ENCODE measurements at places on chromosomes 3 and 15. TPM values are rescaled to one million over a fixed set of nuclear protein-coding genes. Genes with fewer than 3 reads are reported as not detected.

Gene ALDH1A3
- 604 TPM for total RNA-seq

Gene ANKUB1
- total RNA-seq: not detected

Gene SST
- not detected for total RNA-seq

Gene ITIH1
- total RNA-seq: not detected

Gene LRTM1
- total RNA-seq: not detected

Gene CHL1
- not detected for total RNA-seq

Gene GMPS
- total RNA-seq: 91.3 TPM

Gene TTLL13
- not detected for total RNA-seq

Gene MASP1
- total RNA-seq: 25.5 TPM

Measured in smooth muscle cell of the umbilical artery (primary cell).